Neural crest cell (in vitro differentiated cells): ENCODE measurements at places on chromosomes 5 and 9.

GRCh38 chr5:152118676-152119470, 194.2 kb upstream of the GLRA1 start:
- DNase-seq = no peak
- H3K4me1 ChIP-seq = peaks cover 17% of the 10 kb centered on the region
- H3K27ac ChIP-seq = no peak overlapping the region
- H3K4me3 ChIP-seq = no peak overlapping the region
- H3K27me3 ChIP-seq = no peaks in the 10 kb centered on the region

DNA sequence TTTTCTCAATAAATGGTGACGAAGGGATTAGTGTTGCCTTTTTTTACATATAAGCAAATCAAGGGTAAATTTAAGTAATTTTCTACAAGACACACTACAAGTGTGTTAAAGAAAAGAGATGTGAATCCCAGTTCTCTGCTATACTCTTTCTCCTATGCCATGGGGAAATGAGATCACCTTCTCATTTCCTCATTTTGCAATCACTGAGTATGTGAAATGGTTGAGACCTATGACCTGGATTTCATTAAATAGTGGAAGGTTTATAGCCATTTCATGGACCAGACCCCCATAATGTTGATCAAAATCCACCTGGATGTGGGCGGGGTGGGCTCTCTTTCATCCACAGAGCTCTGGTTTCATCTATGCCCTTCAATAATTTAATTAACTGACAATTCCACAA, 66.9 kb upstream of the SLIT3 start:
- H3K36me3 ChIP-seq = peaks cover 2% of the 10 kb centered on the region
- H3K4me3 ChIP-seq = no peak overlapping the region
- H3K27ac ChIP-seq = no peak overlapping the region
- DNase-seq = no peak
- H3K27me3 ChIP-seq = peaks cover 49% of the 10 kb centered on the region

GRCh38 chr9:107188376-107188775, 94.7 kb upstream of the RAD23B start:
- H3K27me3 ChIP-seq = no peaks in the 10 kb centered on the region
- DNase-seq = no peak
- no peak overlapping the region for H3K27ac ChIP-seq
- H3K4me1 ChIP-seq = no peaks in the 10 kb centered on the region
- H3K36me3 ChIP-seq = no peaks in the 10 kb centered on the region

DNA sequence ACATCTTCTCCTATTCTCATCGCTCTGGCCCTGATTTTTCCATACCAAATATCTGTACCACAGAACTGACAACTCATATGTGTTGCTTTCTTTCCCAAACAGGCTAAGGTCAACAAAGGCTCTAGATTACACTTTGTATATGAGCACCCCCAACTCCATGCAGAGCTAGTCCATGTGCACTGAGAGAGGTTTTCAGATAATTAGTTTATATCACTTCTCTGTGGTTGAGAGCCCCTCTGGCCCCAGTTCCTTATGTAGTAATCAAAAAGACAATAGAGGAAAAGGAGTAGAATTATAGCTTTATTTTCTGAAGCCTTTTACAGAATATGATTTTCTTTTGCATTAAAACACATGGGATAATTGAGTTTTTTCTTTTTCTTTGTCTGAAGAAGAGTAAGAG, 120.0 kb downstream of the TRIO start:
- no peak for DNase-seq
- H3K27me3 ChIP-seq = no peaks in the 10 kb centered on the region
- H3K4me1 ChIP-seq = peaks cover 71% of the 10 kb centered on the region
- no peaks in the 10 kb centered on the region for H3K36me3 ChIP-seq
- H3K4me3 ChIP-seq = no peak overlapping the region
- H3K27ac ChIP-seq = no peak overlapping the region

DNA sequence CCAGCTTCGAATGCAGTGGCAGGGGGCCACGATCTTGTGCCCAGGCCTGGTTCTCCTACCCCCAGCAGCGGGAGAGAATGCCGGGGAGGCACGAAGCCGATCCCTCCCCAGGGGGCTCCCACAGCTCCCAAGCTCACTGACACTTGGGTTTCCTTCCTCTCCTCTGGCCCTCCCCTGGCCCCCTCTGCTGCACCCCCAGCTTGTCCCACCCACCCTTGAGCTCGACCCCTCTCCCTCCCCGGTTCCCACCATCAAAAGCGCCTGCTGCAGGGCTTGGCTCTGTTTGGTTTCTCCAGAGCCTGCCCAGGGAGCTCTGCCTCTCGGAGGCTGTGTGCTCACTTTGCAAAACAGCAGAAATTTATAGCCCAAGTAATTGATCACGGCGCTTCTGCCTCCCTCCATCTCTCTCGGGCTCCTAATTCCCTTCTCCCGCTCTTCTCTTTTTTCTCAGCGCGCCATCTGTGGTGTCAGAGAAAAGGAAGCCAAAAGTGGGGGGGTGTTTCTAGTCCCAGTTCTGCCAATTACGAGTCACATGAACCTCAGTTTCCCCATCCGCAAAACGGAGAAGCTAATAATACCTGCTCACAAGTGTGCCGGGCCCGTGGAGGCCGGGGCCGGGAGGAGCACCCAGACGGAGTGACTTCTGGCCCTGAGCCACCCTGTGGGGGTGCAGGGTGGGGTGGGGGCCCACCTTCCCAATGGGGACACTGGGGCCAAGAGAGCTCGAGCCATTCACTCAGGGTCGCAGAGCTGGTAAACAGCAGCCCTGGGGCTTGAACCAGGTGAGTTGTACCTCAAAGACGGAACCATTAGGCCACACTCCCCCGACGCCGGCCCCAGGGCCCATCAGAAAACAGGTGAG, 141.2 kb upstream of the IER5L start:
- DNase-seq = no peak
- peaks cover 51% of the 10 kb centered on the region for H3K4me1 ChIP-seq
- no peak overlapping the region for H3K27ac ChIP-seq
- no peaks in the 10 kb centered on the region for H3K27me3 ChIP-seq
- no peak overlapping the region for H3K4me3 ChIP-seq

DNA sequence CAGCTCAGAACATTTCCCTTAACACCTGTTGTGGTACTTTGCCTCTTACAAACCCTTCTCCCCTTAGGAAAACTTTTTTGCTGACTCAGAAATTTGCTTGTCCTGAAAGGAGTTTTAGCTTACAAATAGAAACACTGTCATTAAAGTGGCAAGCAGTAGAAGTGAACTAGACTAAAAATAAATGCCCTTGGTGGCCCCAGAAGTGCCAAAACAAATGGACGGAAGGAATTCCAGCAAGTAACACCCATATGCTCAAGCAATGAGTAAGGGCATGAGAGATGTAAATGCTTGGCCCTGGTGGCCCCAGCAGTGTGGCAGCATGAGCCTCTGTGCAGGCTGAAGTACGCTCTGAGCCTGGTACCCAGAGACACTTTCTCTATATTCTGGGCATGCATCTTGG, 8.6 kb downstream of the VLDLR start:
- no peaks in the 10 kb centered on the region for H3K36me3 ChIP-seq
- no peak overlapping the region for H3K4me3 ChIP-seq
- no peak for DNase-seq

- peaks cover 25% of the 10 kb centered on the region for H3K27me3 ChIP-seq
- H3K4me3 ChIP-seq = no peak overlapping the region
- peaks cover 13% of the 10 kb centered on the region for H3K36me3 ChIP-seq
- no peak overlapping the region for H3K27ac ChIP-seq
Observed at GRCh38 chr9:132597073-132597775, 14.8 kb downstream of the BARHL1 start.

DNA sequence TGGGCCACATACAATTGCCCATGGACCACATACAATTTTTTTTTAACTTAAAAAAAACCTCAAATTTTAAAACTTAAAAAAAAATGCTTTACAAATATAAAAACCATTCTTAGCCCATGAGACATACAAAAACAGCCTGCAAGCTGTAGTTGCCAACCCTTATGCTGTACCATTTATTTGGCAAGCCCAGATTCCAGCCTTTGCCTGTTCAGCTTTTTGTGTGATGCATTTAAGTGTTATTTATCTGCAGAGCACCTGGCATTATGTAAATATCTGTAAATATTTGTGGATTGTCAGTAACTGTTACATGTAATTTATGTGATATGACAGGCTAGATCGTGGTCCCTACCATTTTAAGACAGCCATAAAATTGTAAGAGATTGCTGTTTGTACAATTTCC, 32.6 kb downstream of the HEXB start:
- DNase-seq = no peak
- no peaks in the 10 kb centered on the region for H3K27me3 ChIP-seq
- no peak overlapping the region for H3K27ac ChIP-seq
- H3K4me1 ChIP-seq = no peaks in the 10 kb centered on the region

- H3K36me3 ChIP-seq = no peaks in the 10 kb centered on the region
- H3K27ac ChIP-seq = no peak overlapping the region
- no peak for DNase-seq
- H3K4me1 ChIP-seq = peaks cover 5% of the 10 kb centered on the region
Observed at GRCh38 chr9:15352306-15352705, 45.3 kb upstream of the TTC39B start.

- no peaks in the 10 kb centered on the region for H3K4me1 ChIP-seq
- H3K4me3 ChIP-seq = no peak overlapping the region
- H3K27ac ChIP-seq = no peak overlapping the region
- H3K27me3 ChIP-seq = no peaks in the 10 kb centered on the region
Observed at GRCh38 chr9:134709512-134710270, 68.1 kb downstream of the COL5A1 start.

DNA sequence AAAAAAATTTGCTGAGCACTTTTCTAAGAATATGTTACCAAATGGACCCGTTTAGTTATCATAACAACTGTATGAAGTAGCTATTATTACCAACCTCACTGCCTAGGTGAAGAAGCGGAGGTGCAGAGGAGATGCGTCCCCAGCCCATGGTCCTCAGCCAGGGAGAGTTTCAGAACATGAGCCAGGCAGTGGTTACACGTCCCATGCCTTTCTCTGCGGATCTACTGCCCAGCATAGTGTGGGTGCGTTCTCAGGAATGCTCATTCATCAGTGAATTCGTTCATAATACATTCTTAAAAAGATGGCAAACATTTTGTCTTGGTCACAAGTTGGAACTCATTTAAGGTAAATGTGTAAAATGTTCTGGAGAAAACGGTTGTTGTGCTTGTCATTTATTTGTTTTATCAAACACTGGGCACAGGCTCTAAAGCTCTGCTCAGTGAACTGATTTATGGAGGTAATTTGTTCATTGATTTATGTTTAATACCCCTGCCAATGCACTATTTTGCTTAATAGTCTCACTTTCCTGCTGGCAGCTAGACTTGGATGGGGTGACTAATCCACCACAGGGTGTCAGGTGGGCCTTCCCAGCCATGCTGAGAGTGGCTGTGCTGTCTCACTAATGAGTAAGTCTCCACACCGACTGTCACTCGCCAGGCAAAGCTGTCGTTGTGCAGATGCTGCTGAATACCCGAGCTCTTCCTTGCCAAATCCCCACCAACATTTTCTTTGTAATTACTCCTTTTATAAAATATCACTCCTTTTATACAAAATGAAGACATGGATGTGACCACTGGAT, 248.8 kb downstream of the TENT4A start:
- no peak overlapping the region for H3K27ac ChIP-seq
- H3K36me3 ChIP-seq = peaks cover 7% of the 10 kb centered on the region
- DNase-seq = no peak
- peaks cover 5% of the 10 kb centered on the region for H3K27me3 ChIP-seq
- peaks cover 4% of the 10 kb centered on the region for H3K4me1 ChIP-seq
- no peak overlapping the region for H3K4me3 ChIP-seq

GRCh38 chr9:115393976-115394775, 276.2 kb upstream of the TNC start:
- H3K4me3 ChIP-seq = no peak overlapping the region
- H3K27ac ChIP-seq = no peak overlapping the region
- DNase-seq = no peak
- no peaks in the 10 kb centered on the region for H3K4me1 ChIP-seq
- H3K27me3 ChIP-seq = no peaks in the 10 kb centered on the region

DNA sequence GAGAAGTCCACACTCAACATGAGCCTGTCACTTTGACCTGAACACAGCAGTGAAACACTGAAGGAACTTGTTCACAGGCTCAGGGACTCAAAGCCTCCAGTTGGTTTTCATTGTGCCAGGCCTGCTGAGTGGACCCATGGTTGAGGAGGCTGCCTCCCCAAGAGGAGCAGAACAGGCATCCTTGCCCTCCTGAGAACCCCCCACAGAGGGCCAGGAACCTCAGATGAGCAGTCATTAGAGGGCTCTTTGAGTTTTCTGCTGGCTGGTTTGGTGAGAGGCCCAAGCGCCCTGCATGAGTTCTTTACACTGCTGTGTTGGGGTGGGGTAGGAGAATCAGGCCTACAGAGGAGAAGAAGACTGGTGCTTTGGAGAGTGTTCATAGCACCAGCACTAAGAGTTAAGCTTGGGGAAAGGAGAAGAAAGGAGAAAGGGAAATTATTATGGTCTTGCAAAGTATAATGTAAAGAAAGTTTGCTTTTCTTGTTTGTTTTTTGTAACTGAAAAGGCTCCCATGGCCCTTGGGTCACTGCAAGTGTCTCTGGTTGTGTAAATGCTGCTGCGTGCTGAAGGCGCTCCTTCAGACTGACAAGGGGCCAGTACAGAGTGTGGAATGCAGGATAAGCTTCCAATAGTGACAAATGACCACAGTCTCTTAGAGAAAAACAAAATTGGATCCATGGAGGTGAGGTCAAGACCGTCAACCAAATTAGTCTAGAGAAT, 100.2 kb downstream of the PDE8B start:
- no peak for DNase-seq
- H3K27ac ChIP-seq = no peak overlapping the region
- no peak overlapping the region for H3K4me3 ChIP-seq
- peaks cover 4% of the 10 kb centered on the region for H3K4me1 ChIP-seq
- no peaks in the 10 kb centered on the region for H3K36me3 ChIP-seq
